Foreskin keratinocyte (primary cell): ENCODE measurements at places on chromosomes 6 and 20. TPM values are rescaled to one million over a fixed set of nuclear protein-coding genes. Genes with fewer than 3 reads are reported as not detected.

DNA sequence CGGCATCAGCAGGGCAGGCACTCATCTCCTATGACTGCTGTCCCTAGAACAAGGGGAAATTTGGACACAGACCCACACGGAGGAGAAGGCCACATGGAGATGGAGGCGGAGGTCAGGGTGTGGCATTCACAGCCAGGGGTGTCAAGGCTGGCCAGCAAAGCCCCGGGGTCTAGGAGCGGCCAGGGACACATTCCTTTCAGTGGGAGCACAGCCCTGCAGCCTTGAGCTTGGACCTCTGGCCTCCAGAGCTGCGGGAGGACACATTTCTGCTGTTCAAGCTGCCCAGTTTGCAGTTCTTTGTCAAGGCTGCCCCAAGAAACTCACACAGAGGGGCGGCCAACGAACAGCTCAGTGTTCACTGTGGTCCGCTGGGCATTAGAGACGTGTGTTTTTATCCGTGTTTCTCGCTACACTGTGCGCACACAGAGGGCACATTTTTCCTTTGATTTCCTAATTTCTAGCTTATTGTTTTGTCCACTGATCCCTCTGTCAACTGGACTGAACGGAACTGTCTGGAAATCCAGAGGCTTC lies 93.4 kb upstream of the MPC1 start:
- DNase-seq, result no peak

DNA sequence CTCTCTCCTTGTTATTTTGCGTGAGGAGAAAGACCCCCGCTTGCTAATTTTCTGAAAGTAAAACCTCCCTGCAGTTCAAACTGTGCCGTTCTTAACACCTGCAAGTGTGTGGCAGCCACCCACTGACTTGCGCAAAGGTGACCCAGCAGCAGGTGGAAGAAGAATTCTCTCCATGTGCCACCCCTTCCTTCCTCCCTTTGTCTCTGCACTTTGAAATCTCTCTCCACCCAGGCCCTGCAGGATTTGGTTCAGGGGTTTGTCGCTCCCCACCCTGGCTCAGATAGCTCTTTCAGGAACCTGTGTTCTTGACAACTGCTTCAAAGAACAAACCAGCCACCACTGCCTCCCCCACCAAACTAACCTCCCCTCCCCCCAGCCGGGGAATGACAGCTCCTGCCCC lies 41.4 kb downstream of the ZNF831 start:
- DNase-seq, result no peak

DNA sequence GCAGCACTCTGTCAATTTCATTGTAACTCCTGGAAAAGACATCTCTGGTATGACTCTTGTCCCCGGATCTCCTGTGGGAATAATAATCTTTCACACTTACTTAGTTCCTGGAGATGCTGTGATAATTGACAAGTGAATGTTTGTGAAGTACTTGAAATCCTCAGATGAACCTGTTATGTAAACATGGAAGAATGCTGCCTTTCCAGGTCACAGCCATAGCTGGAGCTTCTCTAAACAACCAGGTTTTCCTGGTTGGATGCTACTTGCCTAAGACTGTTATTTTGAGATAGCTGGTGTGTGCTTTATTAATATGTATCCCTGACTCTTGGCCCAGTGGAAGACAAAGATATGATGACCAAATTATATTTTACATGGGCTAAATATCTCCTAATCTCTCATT lies 228.6 kb downstream of the KCNQ5 start:
- no peak for DNase-seq

- peak; percentile 77 for DNase-seq
These were observed 12.6 kb downstream of the SRC start for GRCh38 chr20:37358366-37359150.

GRCh38 chr6:10416516-10416862 lies 1.6 kb upstream of the TFAP2A start:
- peak; percentile 63 for DNase-seq

DNA sequence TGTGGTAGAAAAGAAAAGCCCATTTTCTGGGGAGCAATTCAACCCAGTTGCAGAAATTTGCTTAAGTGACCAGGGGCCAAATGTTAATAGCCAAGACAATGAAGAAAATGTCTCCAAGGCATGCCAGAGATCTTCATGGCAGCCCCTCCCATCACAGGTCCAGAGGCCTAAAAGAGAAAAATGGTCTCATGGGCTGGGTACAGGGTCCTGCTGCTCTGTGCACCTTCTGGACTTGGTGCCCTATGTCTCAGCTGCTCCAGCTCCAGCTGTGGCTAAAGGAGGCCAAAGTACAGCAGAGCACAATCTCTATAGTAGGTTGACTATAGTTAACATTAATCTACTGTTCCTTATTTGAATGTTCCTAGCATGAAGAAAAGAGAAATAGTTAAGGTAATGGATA lies 44.7 kb downstream of the FRK start:
- no peak for DNase-seq

DNA sequence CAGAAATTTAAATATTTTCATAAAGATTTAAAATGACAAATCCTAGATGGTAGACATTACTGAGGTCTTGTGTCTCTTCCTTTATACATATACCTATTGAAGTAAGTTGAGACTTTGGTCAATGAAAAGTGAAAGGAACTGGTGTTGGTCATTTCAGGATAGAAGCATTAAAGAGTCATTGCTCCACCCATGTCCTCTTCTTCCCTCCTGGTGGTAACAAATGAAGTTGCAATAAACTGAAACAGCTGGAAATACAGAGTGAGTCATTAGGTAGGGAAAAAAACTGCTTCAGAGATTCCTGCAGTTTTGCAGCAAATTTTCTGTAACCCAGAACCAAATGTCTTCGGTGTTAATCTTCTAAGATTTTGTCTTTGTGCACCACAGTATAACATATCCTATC lies 448.0 kb downstream of the EYS start:
- peak; percentile 34 for DNase-seq

GRCh38 chr20:771741-772464 lies 3.6 kb upstream of the SLC52A3 start:
- DNase-seq, result no peak

DNA sequence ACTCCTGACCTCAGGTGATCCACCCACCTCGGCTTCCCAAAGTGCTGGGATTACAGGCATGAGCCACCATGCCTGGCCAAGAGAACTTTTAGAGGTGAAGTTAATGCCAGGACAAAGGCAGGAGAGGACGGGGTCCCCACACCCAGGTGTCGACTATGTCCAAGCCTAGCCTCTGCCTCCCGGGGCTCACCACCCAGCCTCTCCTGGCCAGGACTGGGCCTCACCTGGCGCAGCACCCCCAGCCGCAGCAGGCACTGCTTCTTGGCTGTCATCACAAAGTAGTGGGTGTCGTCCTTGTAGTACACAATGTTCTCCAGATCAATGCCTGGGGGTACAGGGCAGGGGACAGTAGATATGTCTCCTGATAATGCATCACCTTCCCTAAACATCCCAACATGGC lies 4.2 kb downstream of the MICAL1 start:
- DNase-seq, result no peak

GRCh38 chr20:50416269-50417022 lies 93.7 kb upstream of the PTPN1 start:
- DNase-seq, result no peak

GRCh38 chr20:34781220-34781619 lies 44.2 kb downstream of the NCOA6 start:
- no peak for DNase-seq

DNA sequence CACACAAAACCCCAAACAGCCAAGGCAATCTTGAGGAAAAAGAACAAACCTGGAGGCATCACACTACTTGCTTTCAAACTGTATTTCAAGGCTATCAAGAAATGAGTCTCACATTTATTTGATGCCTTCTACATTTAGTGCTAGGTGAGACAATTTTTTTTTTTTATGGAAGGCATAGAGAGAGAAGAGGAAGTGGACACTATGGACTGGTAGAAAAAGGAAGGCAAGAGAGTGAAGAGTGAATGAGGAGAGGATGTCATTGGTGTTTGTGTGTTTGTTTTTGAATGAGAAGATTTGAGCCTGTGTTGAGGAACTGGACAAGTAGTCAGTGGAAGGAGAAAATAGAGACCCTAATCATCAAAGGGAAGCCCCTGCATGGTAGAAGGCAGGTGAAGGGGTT lies 182.0 kb upstream of the JAG1 start:
- no peak for DNase-seq

- no peak for DNase-seq
These were observed 493.2 kb upstream of the CHD6 start for GRCh38 chr20:42111349-42111748.

- no peak for DNase-seq
These were observed 34.9 kb downstream of the KLHL31 start for GRCh38 chr6:53630533-53631226.

DNA sequence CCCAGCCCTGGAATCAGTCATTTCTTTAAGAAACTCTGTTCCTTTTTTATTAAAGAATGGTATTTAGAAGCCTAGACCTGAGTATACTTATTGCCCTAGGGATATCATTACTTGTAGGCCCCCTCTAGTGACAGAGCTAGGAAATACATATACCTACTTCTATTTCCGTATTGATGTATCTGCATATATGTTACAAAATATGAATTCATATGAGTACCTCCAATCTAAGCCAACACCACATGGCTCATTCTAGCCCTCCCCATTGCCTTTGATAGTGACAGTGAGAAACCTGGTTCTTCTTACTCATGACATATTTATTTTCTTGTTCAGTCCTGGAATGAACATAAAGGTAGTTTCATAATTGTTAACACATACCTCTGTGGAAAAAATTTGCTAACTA lies 137.2 kb downstream of the FARS2 start:
- DNase-seq, result no peak

GRCh38 chr6:52161689-52162438 lies 24.3 kb upstream of the IL17A start:
- DNase-seq, result no peak

GRCh38 chr6:101458826-101459225 lies 65.3 kb downstream of the GRIK2 start:
- no peak for DNase-seq

Gene SMOC2
- total RNA-seq, result 0.31 and 0.32 TPM in 2 replicates

Gene BFSP1
- total RNA-seq, result 1.4 and 1.8 TPM in 2 replicates

Gene RIPOR3
- total RNA-seq, result 0.07 TPM in 2 replicates

Gene AGPAT4
- 3.9 and 5.8 TPM in 2 replicates for total RNA-seq

Gene GRIK2
- total RNA-seq, result not detected in 2 replicates

Gene RAD21L1
- total RNA-seq, result not detected in 2 replicates

Gene SAMD10
- total RNA-seq, result 1.7 and 1.8 TPM in 2 replicates

Gene SHLD1
- 1.8 and 2.0 TPM in 2 replicates for total RNA-seq

Gene TRIM15
- not detected in 2 replicates for total RNA-seq

Gene NOX3
- total RNA-seq, result not detected in 2 replicates

Gene RIPPLY2
- total RNA-seq, result 0.65 and 1.8 TPM in 2 replicates

Gene MATN4
- 0.10 TPM in 1 of 2 replicates, not detected in the other for total RNA-seq

Gene STX11
- total RNA-seq, result 0.25 and 0.31 TPM in 2 replicates

Gene LINC00237
- total RNA-seq, result not detected in 2 replicates

Gene PPIL6
- 0.46 and 0.71 TPM in 2 replicates for total RNA-seq

Gene FRK
- 2.5 and 3.4 TPM in 2 replicates for total RNA-seq

Gene SLC32A1
- not detected in 2 replicates for total RNA-seq
